ENCODE measurements at places on chromosomes 2 and 18. TPM values are rescaled to one million over a fixed set of nuclear protein-coding genes. Genes with fewer than 3 reads are reported as not detected.

DNA sequence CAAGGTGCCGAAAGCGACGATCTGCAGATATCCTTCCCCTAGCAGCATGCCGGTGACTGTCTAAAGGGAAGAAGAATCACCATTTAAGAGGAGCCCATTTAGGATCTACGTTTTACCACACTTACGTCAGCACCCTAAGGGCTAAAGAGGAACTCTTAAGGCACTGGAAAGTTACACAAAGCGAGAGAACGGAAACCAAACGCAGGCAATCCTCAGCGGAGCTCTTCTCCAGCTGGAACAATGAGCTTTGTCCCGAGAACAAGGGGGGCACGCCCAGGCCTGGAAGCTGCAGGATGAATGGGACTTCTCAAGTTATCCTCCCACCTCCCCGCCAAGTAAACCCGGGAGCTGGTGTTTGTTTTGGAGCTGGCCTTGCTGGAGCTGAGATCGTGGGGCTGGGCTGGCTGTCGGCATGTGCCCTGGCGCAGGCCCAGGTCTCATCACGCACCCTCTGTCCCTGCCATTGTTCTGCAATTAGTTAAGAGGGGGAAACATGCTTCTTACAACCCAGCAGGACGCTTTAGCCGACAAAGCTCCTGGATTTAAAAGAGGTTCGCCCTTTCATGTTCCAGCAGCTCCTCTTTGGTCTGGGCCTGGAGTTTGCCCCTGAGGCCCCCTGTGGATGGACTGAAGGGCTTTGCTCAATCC lies 36.4 kb downstream of the PXDN start:
- peak; percentile 72 for DNase-seq

- DNase-seq, result no peak
Observed at GRCh38 chr2:65204461-65205210, 23.0 kb upstream of the ACTR2 start.

DNA sequence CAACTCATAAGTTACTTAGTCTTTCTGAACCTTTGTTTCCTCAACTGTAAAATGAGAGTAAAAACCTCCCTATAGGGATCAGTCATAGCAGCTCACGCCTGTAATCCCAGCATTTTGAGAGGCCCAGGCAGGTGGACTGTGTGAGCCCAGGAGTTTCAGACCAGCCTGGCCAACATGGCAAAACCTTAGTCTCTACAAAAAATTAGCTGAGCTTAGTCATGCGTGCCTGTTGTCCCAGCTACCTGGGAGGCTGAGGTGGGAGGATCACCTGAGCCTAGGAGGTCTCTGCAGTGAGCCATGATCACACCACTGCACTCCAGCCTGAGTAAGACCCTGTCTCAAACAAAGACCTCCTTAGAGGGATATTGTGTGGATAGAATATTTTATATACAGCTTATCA lies 2.3 kb downstream of the GPR155 start:
- no peak for DNase-seq

- no peak for DNase-seq
Observed at GRCh38 chr2:67854798-67855197, 208.0 kb downstream of the C1D start.

DNA sequence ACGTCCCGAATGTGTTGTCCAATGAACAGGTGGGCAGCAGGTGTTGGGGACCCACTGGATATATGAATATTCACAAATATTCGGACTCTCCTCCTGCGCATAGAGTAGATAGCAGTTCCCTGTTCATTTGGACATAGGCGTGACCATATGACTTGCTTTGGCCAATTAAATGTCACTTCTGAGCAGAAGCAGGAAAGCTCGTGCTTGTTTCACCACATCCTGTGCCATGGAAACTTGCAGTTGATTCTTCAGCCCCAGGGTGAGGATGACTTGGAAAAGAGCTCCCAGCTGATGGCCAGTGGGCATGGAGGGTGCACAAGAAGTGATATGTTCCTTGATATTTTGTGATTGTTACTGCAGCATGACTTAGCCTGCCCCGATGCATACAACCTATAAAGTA lies 52.6 kb downstream of the PTPRM start:
- no peak for DNase-seq

GRCh38 chr18:72651033-72651432 lies 106.9 kb upstream of the CBLN2 start:
- DNase-seq, result no peak

CCDC138 gene
- 15.7 TPM for polyA plus RNA-seq

SERPINB12 gene
- 1.1 TPM for polyA plus RNA-seq

ACADL gene
- polyA plus RNA-seq, result 4.5 TPM
